Epithelial cell of esophagus (primary cell): ENCODE measurements at places on chromosomes 6 and 20.

DNA sequence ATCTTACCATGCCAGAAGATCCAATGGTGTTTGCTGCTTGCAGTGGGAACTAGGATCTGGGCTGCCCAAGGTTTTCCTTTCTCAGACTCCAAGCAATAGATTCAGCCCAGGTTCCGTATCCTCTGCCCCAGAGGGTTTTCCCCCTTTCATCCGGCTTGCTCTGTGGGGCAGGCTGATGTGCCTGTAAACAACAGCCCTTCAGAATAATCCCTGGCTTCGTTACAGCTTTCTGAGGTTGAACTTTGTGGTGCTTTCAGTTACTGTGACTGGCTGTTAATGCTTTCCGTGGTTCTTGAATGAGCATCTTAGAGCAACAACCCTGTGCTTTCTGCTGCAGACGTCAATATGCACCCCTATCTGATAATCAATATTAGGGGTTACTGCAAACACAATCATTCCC lies 400.4 kb downstream of the BTBD3 start:
- no peak for DNase-seq

GRCh38 chr6:145491126-145491525 lies 244.2 kb downstream of the EPM2A start:
- no peak for DNase-seq

- no peak for DNase-seq
These were observed 244.2 kb downstream of the CBLN4 start for GRCh38 chr20:55761100-55761499.

GRCh38 chr20:59578436-59579403 lies 25.6 kb upstream of the PHACTR3 start:
- DNase-seq, result no peak

GRCh38 chr6:1538810-1539478 lies 70.8 kb upstream of the FOXC1 start:
- no peak for DNase-seq

DNA sequence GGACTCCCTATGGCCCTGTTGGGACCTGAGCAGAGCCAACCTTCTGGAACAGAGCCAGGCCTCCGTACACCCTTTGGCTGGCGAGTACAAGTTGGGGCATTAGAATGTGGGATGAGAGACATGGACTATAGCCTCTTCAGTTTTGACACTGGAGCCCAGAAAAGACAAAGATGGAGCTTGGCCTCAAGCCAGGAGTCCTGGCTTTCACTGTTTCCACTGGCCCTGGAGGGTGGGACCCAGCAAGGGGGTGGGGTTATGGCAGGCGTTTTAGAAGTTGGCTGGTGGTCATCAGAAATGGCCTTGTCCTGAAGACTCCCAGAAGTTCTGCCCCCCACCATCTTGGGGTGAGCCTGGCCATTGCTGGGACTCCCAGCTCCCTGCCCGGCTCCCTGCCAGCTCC lies 21.8 kb downstream of the ITPR3 start:
- DNase-seq, result no peak

- no peak for DNase-seq
These were observed 569.0 kb downstream of the KIF16B start for GRCh38 chr20:16004108-16004854.

DNA sequence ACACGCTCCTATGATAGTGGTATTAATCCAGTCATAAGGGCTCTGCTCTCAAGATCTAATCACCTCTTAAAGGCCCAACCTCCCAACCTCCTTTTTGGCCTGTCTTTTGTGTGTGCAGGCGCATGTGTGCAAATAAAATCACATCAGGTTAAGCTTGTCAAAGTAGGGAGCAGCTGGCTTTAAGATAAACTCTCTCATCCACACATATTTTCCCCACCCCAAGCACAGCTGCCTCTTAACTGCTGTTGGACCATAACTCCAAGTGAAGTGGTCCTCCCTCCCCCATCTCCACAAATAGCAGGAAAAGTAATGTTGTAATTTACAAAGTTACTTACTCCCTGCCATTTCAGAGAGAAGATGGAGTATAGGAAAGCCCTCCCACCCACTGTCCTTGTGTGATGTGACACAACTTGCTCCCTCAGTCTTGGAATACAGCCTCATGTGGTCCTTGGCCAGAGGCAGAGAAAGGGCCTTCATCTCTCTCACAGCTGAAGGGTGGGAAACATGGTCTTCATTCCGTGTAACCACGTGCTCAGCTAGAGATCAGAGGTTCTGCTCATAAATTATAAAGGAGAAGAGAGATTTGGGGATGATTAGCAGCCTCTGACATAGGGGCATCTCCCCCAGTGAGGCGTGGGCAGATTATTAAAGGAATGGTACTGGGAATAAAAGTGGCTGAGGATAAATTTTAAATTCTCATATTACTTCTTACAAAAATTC lies 74.8 kb upstream of the TPD52L1 start:
- DNase-seq, result no peak

- no peak for DNase-seq
These were observed 1.4 kb upstream of the LAMA5 start for GRCh38 chr20:62368392-62368975.
